ENCODE measurements at places on chromosomes 5 and 9.
A peak's percentile ranks its signal among the peaks of the same experiment; 100 is the strongest.

DNA sequence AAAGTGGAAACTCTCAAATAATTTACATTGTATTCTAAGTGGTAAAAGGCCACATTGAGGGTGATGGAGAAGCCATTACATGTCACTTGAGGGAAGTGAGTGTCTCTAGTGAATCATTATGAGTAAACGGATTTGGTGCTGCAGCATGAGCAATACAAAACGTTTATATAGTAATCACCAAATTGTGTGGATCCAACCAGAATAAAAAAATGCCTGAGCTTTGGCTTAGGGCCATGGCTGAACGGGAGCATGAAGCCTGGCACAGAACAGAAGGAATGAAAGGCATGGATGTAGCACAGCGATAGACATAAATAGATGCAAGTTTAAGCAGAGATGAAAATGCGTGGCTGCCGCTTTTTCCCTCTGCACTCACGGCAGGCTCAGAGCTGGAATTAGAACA, 58.3 kb downstream of the PTTG1 start:
- peak; percentile 40 for DNase-seq

GRCh38 chr9:87594662-87595061, 97.0 kb downstream of the DAPK1 start:
- DNase-seq: no peak

DNA sequence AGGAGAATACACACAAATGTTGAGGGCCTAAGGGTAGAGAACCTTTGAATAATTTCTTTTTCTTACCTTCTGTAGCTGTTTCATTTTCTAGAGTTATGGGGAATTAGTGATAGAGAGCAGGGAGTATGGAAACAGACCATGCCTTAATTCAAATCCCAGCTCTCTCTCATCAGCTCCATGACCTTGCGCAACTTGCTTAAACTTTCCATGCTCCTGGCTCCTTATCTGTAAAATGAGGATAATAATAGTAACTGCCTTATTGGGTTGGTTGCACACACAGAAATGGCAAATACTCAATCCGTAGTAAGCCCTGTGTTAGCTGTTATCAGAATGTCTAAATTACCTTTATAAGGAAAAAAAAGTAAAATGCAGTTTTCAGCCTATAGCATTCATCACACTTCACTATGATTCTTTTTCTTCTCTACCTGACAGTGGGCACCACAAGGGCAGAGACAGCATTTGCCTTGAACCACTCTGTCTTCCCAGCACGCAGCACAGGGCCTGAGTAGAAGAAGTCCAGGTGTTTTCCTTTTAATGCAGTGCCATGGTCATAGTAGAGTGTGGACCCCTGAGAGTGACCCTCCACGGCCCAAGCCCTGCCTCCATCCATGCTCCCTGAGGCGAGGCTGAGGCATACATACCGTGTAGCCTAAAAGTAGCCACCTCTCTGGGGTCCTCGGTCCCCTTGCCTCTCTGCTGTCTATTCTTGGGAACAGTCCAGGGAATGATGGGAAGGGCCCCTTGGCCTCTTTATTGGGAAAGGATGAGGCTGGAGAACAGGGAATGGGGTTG, 17.4 kb downstream of the C5orf15 start:
- DNase-seq: no peak

DNA sequence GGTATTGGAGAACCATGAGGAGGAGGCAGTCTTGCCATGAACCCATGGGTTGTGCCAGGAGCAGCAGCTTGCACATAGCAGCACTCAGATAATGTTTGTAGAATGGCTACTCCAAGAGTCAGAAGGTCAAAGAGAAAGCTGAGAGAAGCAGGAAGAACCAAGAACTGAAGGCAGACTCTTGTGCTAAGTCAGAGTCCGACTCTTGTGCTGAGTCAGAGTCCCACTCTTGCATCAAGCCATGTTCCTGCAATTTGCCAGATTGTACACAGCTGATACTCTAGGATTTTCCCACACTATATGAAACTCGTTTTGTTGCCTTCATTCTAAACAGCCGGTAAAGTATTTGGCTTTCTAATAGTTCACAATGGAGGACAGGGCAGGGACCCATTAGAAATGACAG, 26.2 kb upstream of the HSPA9 start:
- no peak for DNase-seq

GRCh38 chr5:141519605-141520565, 31.0 kb downstream of the PCDHGC5 start:
- DNase-seq: no peak

DNA sequence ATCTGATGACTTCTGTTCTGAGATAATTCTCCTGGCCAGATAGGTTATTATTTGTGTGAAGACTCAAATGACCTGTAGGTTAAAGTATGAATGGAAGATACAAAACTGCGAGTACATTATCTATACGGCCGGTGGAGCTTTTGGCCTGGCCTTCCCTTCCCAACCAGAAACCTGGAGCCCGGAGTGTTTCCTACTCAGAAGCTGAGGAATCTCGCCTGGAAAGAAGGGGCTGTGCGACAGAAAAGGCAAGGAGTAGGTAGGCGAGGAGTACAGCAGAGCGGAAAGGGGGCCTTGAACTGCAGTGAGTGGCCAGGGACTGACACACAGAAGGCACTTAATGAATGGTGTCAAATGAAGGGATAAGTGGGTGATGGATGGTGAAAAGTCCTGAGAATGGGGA, 34.6 kb downstream of the ANGPTL2 start:
- DNase-seq: no peak

- DNase-seq: no peak
Measured at GRCh38 chr5:1246711-1247431, 21.7 kb downstream of the SLC6A18 start.

GRCh38 chr9:126916909-126917308, 2.3 kb downstream of the RALGPS1 start:
- no peak for DNase-seq

DNA sequence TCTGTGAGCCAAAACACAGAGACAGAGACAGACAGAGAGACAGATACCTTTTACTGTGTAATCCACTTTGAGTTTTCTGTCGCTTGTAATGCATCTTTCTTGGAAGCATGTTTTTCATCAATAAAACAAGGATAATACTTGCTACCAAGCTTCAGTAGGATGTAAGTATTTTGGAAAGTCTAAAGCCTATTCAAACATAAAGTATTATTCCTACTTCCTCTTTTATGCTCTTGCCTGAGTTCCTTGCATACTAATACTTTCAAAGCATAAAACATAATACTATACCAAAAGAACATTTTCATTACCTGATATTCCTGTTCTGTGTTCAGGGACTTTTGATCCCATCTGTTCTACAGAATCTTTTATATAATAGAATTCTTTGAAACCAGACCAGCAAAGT, 64.5 kb upstream of the SLC30A5 start:
- no peak for DNase-seq

DNA sequence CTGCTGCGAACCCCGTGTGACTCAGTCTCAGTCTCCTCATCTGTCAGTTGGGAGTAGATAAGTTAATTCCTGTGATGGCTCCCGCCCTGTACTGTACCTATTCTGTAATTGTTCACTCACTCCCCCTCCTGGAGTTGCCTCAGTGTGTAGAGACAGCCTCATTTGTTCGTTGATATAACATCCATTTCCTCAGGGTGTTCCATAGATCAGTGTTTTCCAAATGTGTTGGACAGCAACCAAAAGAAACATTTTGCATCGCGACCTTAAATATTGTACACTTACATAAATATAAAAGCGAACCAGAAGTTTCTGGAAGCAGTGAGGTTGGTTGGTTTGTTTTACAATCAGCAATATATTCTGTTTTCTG, 698 bp downstream of the NFX1 start:
- no peak for DNase-seq

- DNase-seq: no peak
Measured at GRCh38 chr9:134055981-134056461, 11.8 kb downstream of the BRD3 start.

DNA sequence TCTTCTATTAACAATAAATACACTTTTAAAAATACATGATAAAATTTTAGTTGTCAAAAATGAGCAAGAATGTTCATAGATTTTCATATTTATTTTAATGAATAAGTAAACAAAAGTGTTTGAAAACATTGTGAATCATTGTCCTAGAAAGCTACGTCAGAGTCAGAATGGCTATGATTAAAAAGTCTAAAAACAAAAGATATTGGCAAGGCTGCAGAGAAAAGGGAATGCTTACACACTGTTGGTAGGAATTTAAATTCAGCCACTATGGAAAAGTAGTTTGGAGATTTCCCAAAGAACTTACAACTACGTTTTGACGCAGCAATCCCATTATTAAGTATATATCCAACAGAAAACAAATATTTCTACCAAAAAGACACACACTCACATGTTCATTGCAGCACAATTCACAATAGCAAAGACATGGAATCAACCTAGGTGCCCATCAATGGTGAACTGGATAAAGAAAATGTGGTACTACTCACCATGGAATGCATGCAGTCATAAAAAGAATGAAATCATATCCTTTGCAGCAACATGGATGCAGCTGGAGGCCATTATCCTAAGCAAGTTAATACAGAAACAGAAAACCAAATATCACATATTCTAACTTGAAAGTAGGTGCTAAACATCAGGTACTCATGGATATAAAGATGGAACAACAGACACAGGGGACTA, 49.2 kb upstream of the FBXL17 start:
- no peak for DNase-seq

- no peak for DNase-seq
Measured at GRCh38 chr9:111454751-111455150, 29.4 kb downstream of the ECPAS start.

DNA sequence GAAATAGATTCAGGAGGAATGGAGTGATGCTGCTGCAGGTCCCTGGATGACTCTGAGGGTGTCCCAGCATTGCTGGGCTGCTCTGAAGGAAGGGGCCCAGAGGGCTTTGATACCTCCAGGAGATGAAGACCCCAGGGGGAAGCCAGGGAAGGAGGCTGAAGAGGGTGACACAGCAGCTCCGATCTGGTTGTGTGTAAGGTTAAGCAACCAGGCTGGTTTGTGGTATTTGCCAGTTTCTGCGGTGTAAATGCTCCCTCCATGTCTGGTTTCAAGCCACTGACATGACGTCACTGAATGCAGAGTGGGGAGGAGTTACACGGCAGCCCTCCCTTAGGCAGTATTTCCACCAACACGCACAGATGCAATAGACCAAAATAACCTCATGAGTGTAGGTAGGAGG, 40.0 kb upstream of the ORM1 start:
- peak; percentile 89 for DNase-seq

DNA sequence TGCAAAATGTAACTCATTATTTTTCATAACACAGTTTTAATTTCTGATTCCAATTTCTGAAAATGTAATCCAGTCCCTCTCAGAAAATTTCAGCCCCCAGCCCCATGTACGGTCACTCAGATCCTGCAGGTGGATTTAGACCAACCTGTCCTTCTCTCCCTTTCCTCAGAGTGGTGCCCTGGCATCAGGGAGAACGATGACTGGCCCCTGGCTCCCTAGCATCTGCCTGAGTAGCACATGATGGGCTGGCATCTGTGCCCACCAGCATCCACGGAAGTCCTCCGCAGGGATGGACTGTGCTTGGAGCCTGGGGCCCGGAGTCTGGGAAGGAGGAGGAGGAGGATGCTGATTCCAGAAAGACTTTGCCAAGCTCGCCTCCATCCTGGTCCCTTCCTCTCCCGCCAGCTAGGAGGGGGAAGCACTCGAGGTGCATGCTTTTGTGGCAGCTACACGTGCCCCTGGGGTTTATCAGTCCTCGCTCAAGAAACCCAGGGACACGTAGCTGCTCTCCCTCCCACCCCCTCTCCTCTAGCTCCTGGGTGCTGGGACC, 54.4 kb upstream of the RUFY1 start:
- DNase-seq: no peak

GRCh38 chr5:58818465-58818864, 235.6 kb downstream of the RAB3C start:
- no peak for DNase-seq

- no peak for DNase-seq
Measured at GRCh38 chr5:142059304-142059940, 46.6 kb upstream of the GNPDA1 start.

- DNase-seq: no peak
Measured at GRCh38 chr5:137587919-137588318, 88.8 kb upstream of the SPOCK1 start.

DNA sequence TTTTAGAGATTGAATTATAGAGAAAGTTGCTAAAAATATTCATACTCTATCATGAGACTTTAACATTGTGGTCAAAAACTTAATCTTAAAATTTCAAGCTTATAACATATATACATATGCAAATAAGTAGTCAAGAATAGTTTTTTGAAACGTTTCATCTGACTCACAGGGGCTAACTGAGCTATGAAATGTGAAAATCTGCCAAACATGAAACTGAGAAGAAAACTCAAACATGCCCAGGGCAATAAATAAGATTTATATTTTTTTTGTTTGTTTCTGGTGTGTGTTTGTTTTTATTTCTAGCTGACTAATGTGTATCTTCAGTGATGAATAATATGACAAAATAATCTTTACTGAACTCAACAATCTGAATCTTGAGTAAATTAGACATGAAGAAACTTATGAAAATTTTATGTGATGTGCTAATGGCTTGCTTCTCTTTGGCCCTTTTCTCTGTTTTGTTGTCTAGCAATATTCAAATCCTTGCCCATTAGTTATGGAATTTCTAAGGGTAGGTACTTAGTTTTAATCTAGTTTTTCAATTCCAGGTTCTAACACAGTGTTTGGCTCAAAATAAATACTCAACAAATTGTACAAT, 99.9 kb downstream of the FAM174A start:
- DNase-seq: no peak

DNA sequence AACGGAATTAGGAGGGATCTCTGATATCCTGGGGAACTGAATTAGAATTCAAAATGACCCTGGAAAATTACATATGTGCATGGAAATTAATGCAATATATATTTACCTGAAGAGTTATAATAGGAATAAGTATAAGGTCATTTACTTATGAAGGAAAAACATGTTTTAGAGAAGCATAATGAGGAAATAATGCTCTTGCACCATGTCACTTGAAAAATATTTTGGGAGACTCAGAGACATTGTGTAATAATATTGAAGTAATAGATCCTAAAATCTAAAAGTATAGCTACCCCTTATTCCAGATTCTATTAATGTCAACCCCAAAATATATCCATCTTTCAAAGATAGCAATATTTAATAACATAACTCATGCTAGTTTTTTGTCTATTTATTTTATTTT, 28.4 kb downstream of the SPZ1 start:
- DNase-seq: no peak

DNA sequence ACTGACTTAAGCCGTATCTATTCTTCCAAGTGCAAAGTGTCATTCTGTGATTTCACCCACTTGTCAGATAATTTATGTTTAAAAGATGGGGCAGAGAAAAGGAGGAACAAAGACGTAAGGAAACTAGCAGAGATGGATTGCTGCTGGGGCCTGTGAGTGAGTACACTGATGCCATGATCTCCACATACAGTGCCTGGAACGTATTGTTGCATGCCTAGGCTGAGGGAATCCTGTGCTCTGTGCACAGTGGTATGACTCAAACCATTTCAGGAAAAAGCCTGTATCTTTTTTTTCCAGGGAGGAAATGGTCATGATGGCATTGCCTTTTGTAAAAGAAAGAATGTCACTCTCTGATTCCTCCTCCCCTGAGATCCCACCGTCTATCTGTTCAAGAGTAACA, 359.5 kb upstream of the ADAMTS16 start:
- no peak for DNase-seq

- no peak for DNase-seq
Measured at GRCh38 chr9:101451498-101451897, 15.9 kb upstream of the ALDOB start.

GRCh38 chr5:157545610-157546310, 29.8 kb downstream of the ADAM19 start:
- no peak for DNase-seq

All from fibroblast of skin of left quadriceps (primary cell).